CD8-positive, alpha-beta T cell (primary cell): ENCODE measurements at places on chromosomes 7 and 10.

DNA sequence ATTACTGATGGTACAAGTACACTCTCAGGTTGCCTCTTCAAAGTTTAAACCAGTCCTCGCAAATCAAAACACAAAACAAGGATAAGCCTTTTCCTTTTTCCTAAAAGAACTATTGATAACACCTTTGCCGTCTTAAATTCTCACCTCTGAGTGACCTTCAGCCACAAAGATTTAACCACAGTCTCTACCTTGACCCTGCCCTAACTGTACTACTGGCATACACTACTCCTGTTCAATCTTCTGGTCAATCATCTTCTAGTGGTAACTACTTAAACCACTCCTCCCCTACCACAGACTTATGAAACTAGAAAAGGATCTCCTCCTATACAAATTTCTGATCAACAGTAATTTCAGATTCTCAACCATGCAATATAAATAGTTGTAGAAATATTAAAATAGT lies 15.1 kb downstream of the UPF2 start:
- DNase-seq: no peak

DNA sequence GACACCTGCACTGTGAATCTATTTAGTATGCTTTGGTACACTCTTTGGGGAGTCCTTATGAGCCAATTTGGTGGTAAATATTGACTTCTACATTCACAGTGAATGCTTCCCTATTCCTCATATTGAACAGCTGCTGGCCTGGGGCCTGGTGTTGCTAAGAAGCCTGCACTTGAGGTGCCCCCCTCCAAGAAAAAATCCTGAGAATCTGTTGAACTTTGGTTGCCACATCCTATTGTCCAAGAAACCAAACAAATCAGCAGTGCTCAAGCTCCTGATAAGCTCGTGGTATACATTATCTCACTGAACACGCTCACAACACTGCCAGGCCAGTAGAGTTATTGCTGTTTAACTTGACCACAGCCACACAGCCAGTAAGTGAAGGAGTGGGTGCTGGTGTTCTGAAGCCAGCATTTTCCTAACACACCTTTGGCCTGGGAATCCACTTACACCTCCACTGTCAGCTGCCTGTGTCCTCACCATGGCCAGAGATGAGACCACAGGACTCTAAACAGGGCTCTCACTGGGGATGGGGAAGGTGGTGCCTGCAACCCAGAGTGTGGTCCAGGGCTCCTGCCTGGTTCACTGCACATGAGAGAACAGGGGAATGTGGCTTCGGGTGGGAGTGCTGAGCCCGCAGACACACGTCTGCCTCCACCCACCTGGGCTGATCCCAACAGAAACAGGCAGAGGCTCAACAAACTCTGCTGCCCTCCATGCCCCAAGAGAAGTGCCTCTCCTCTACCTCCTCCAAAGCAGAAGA lies 6.7 kb downstream of the DDC start:
- DNase-seq: no peak

DNA sequence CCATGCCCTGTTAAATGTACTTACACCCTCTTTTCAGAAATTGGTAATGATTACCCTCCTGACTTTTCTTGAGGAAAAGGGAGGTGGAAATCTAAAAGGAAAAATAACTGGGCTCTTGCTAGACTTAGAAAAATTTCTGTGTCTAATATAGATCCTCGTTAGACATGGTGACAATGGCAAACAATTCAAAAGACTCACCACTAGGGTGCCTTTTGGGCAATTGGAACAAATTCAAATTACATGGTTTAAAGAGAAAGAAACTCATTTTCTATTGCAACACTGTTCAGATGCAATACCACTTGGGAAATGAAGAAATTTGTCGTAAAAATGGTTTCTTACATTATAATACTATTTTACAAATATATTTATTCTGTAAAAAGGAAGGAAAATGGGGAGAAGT lies 950.1 kb downstream of the GRM8 start:
- DNase-seq: no peak

GRCh38 chr7:16836481-16836880 lies 31.7 kb upstream of the AGR2 start:
- DNase-seq: no peak

DNA sequence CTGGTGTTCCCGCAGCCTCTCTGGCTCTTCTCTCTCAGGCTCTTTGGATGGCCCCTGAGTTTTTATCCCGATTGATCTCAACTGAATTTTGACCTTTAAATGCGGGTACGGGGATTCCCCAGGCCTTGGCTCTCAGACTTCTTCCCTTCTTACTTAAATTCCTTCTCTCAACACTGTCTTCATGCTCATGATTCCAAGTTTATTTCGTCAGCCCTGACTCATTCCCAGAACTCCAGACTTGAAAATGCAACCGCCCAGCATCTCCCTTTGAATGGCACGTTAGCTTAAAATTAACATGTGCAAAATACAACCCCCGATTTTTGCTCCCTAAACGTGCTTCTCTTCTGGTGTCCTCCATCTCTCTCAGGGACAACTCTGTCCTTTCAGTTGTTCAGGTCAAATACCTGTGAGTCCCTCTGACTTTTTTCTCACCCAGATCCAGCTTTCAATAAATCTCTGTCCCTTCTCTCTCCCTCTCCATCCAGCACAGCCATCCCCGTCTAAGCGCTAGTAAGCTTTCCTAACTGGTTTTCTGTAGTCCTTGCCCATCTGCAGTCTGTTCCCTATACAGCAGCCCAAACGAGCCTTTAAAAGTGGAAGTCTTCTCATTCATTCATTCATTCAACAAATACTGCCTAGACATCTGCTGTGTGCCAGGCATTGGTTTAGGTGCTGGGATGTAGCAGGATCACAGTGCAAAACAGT lies 7.1 kb downstream of the HECW1 start:
- DNase-seq: no peak

DNA sequence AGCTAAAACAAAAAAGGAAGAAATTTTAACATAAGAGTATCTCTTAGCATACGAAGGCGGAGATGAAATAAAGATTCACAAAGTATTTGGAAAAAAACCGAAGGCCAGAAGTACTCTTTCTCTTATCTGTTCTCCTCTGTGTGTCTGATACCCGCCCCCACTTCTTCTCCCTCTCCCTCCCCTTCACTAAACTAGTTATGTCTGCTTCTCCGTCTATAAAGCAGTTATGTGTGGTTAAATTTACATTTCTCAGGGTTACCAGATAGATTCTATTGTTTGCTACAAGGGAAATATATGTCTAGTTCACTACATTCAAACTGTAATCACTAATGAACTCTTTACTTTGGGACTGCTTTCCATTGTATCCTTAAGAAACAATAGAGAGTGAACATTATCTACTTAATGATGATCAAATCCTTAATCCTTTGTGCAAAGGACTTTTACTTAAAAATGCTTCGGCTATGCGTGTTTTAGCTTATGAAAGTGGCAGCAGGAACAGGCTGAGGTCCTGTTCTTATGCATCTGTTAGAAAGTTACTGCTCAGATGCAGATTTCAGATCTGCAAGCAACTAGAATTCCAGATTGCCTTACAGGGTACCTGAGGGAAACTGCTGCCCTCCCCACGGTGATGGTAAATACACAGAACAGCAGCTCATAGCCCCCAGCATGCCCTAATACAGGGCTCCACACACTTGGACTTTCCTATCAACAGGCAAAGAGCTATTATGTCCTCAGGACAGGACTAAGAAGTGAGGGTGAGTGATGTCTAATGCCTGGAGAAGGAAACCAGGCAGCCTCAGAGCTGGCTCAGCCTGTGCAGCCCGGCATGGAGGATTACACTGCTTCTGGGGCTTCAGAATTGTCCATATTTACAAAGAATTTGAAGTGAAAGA lies 273.3 kb downstream of the FZD1 start:
- no peak for DNase-seq

DNA sequence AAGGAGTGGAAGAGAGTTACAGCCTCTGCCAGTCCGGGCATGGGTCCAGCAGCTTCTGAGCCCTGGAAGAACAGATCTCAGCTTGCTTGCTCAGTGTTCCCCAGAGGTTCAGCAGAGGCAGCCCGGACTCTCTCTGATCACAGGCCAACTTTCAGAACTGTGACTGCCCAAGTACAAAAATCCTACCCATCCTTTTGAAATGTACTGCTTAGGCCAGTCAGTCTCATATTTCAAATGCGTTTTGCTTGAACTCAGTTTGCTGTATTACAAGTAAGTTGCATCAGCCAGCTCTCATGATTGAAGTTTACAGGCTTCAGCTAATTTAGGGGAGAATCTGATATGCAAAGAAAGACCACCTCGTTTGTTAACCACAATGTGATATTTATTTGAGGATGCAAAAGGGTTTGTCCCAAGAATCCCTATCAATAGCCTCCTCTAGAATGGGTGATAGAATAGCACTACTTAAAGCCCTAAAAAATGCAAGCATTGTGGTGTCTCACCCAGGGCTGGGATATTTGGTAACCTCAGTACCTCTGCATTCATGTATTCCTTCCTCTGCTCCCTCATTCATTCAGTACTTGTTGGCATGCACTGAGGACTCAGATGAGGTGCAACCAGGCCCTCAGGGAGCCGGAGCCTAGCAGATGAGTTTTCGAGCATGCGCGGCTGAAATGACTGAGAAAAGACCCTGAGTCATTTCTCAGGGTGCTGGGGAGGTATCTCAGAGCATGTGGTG lies 7.0 kb downstream of the AIMP2 start:
- no peak for DNase-seq

- DNase-seq: peak; percentile 7
Measured at GRCh38 chr10:62805231-62806099, 945 bp downstream of the ADO start.

DNA sequence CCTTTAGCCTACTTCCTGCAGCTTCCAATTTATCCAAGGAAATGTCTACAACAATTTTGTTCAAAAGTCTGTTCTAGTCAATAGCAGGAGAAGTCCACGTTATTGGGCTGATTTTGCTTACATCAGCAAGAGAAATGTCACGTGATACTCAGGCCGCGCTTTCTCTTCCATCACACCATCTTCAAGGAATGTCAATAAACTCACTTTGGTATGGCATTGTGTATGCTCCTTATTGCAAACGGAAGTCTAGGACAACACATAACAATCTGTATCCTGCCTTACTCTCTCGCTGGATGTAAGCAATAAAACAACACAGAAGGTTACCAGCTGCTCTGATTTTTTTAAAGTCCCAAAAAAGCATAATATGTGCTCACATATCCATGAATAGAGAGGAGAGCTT lies 17.1 kb upstream of the STK17A start:
- no peak for DNase-seq

GRCh38 chr10:69878951-69879350 lies 77.2 kb downstream of the COL13A1 start:
- no peak for DNase-seq

GRCh38 chr10:1274701-1275544 lies 218.7 kb downstream of the WDR37 start:
- DNase-seq: no peak

GRCh38 chr10:125684581-125684980 lies 1.6 kb upstream of the TEX36 start:
- DNase-seq: no peak

- no peak for DNase-seq
Measured at GRCh38 chr10:36515319-36515718, 610.1 kb upstream of the ANKRD30A start.
